ENCODE measurements at places on chromosomes 7 and 10. TPM values are rescaled to one million over a fixed set of nuclear protein-coding genes. Genes with fewer than 3 reads are reported as not detected.

DNA sequence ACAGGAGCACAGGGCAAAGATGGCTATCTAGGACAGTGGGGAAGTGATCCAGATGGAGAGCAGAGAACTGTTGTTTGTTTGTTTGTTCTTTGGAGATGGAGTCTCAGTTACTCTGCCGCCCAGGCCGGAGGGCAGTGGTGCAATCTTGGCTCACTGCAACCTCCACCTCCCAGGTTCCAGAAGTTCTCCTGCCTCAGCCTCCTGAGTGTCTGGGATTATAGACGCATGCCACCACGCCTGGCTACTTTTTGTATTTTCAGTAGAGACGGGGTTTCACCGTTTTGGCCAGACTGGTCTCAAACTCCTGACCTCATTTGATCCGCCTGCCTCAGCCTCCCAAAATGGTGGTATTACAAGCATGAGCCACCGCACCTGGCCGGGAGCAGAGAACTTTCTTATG is 20.9 kb downstream of the METTL2B start:
- DNase-seq = no peak
- H3K36me3 ChIP-seq = peaks cover 44% of the 10 kb centered on the region
- no peaks in the 10 kb centered on the region for H3K27me3 ChIP-seq
- no peaks in the 10 kb centered on the region for H3K4me1 ChIP-seq

- no peaks in the 10 kb centered on the region for H3K4me1 ChIP-seq
- no peaks in the 10 kb centered on the region for H3K27me3 ChIP-seq
- no peak overlapping the region for H3K27ac ChIP-seq
- no peak for DNase-seq
Measured at GRCh38 chr7:8785081-8785480, 351.7 kb downstream of the NXPH1 start.

DNA sequence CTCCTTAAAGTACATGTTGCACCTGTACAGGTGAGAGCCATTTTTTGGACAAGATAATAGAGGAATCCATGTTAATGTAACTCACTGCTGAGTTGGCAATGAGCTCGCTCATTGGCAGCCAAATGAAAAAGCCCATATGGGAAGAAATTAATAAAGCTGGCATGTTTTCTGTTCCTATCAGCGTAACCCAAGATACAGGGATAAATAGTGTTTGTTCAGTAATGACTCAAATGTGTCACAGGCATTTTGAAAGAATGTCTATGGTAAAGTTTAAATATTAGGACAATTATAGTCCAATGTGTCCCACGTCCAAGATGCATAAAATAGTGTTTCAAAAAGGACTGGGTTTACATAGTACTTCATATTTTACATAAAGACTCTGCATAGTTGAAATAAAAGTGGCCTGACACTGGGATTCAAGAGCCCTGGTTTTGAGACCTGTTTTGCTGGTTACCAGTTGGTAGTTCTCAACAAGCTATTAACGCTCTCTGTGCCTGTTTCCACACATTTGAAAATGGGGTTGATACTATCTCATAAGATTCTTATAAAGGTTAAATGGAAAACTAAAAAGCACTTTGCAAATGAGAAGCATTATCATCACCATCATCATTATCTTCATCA is 49.1 kb downstream of the MTURN start:
- no peaks in the 10 kb centered on the region for H3K4me1 ChIP-seq
- H3K4me3 ChIP-seq = no peak overlapping the region
- no peak for DNase-seq
- H3K36me3 ChIP-seq = no peaks in the 10 kb centered on the region

GRCh38 chr7:130941322-130942210 is 207.6 kb upstream of the KLF14 start:
- peak overlapping the region; percentile 78 for H3K27ac ChIP-seq
- no peaks in the 10 kb centered on the region for H3K27me3 ChIP-seq
- no peak for DNase-seq
- peak overlapping the region; percentile 41 for H3K4me3 ChIP-seq
- no peaks in the 10 kb centered on the region for H3K36me3 ChIP-seq

GRCh38 chr7:149225656-149226055 is 13.8 kb upstream of the ZNF212 start:
- DNase-seq = no peak
- no peak overlapping the region for H3K27ac ChIP-seq
- H3K27me3 ChIP-seq = no peaks in the 10 kb centered on the region
- H3K36me3 ChIP-seq = no peaks in the 10 kb centered on the region
- H3K4me1 ChIP-seq = no peaks in the 10 kb centered on the region

- H3K27me3 ChIP-seq = no peaks in the 10 kb centered on the region
- no peak for DNase-seq
- no peaks in the 10 kb centered on the region for H3K4me1 ChIP-seq
- H3K36me3 ChIP-seq = no peaks in the 10 kb centered on the region
Measured at GRCh38 chr10:14243221-14243620, 87.5 kb downstream of the FRMD4A start.

DNA sequence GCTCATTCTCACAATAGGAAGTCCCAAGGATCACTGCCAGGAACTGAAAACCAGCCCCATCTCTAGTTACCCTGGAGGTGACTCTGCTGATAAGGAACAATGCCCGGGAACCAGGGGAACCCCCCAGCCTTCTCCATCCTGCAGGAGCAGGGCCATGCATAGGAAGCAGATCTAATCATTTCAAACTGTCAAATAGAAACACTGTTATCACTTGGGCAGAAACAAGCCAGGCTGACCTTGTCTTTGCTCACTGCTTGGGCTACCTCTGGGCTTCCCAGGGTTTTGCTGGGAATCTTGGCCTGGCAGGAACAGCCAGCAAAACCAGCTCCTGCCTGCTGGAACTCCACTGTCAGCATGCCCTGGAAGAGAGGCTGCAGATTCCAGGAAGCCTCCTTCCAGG is 114.1 kb downstream of the RNF216 start:
- peaks cover 5% of the 10 kb centered on the region for H3K36me3 ChIP-seq
- no peaks in the 10 kb centered on the region for H3K4me1 ChIP-seq
- H3K4me3 ChIP-seq = no peak overlapping the region
- no peaks in the 10 kb centered on the region for H3K27me3 ChIP-seq

DNA sequence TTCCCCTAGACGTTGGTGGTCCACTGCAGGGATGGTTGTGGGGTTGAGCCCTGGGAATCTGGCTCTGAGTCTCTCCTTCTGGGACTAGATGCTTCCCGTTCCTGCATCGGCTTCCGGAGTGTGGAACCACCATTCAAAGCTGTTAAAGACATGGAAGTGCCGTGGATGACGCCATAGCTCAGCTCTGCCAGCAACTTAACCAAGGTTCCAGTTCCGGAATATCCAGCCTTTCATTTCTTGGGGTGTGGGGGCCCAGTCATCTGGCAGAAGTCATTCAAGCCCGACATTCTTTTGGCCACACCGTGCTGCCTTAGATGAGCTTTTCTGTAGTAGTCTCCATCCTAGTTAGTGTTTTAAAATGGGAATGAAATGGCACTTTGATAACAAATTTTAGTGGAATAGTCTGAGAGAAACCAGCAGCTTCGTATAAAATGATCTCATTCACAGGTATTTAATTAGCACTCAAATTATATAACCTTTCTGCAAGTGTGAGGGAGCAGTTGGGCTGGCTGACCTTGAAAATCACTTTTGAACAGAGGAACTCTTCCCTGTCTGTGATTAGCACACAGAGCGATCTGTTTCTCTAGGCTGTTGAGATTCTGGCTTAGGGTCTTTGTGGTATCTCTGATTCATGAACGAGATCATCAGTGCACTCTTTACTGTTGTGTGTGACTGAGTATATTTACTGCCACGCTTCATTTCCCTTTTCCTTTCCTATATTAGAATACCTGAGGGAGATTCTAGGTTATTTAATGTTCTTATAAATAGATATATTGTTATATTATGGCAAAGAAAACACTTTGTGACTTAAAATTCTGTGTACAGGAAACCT is 19.9 kb downstream of the LMTK2 start:
- H3K27ac ChIP-seq = no peak overlapping the region
- peaks cover 5% of the 10 kb centered on the region for H3K4me1 ChIP-seq
- H3K27me3 ChIP-seq = no peaks in the 10 kb centered on the region
- no peaks in the 10 kb centered on the region for H3K36me3 ChIP-seq

- no peak overlapping the region for H3K27ac ChIP-seq
- H3K4me1 ChIP-seq = no peaks in the 10 kb centered on the region
- no peak for DNase-seq
- no peaks in the 10 kb centered on the region for H3K36me3 ChIP-seq
- no peak overlapping the region for H3K4me3 ChIP-seq
- H3K27me3 ChIP-seq = no peaks in the 10 kb centered on the region
Measured at GRCh38 chr7:7110706-7111105, 71.6 kb upstream of the C1GALT1 start.

- H3K27me3 ChIP-seq = no peaks in the 10 kb centered on the region
- H3K4me3 ChIP-seq = peak overlapping the region; percentile 65
- no peak for DNase-seq
- H3K4me1 ChIP-seq = peaks cover 58% of the 10 kb centered on the region
- peak overlapping the region; percentile 82 for H3K27ac ChIP-seq
- H3K36me3 ChIP-seq = peaks cover 6% of the 10 kb centered on the region
Measured at GRCh38 chr7:4745971-4746919, 29.2 kb upstream of the AP5Z1 start.

DNA sequence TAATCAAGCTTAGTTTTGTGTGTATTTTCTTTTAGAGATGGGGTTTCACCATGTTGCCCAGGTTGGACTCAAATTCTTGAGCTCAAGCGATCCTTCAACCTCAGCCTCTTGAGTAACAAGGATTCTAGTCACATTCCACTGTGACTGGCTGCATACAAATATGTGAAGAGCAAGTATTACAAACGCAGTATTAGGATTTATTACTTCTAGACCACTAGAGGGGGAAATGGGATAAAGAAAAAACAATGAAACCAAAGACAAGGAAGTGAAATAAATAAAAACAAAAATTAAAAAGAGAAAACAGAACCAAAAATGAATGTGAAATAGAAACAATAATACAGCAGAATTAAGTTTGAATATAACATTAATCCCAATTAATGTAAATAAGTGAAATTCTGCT is 308.7 kb downstream of the ANKRD30A start:
- no peak overlapping the region for H3K27ac ChIP-seq
- H3K27me3 ChIP-seq = no peaks in the 10 kb centered on the region
- H3K36me3 ChIP-seq = no peaks in the 10 kb centered on the region
- no peak for DNase-seq
- no peaks in the 10 kb centered on the region for H3K4me1 ChIP-seq
- H3K4me3 ChIP-seq = no peak overlapping the region

DNA sequence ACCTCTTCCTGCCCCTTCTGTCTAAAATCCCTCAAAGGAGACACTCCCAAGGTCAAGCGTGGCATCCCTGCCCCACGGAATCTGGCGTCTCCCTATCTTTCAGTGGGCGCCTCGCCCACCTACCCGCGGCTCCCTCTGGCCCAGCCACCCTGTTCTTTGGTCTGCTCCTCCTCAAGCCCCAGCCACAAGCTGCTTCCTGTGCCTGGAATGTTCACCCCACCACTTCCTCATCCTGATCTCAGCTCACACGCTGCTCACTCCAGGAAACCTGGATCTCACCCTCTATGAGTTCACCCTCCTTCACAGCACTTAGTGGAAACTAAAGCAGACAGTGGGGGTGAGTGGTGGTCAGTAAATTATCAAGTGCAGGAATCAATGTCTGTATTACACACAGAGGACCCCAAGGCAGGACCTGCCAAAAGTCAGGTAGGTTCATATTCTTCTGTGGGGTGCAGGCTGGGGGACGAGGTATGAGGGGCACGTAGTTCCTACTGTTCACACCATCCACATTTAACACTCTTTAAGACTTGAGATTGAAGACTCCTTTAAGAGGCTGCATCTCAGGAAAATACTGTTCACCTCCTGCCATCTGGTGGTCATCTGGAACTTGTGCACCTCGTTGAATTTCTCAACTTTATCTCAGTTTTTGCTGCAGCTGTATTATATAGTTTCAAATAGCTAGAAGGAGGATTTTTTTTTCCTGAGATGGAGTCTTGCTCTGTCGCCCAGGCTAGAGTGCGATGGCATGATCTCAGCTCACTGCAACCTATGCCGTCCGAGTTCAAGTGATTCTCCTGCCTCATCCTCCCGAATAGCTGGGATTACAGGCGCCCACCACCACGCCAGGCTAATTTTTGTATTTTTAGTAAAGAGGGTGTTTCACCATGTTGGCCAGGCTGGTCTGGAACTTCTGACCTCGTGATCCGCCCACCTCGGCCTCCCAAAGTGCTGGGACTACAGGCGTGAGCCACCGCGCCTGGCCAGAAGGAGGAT is 166.6 kb downstream of the ARHGAP21 start:
- H3K27me3 ChIP-seq = no peaks in the 10 kb centered on the region
- no peaks in the 10 kb centered on the region for H3K4me1 ChIP-seq

GRCh38 chr7:1298931-1299885 is 66.5 kb downstream of the UNCX start:
- H3K4me3 ChIP-seq = no peak overlapping the region
- H3K27me3 ChIP-seq = no peaks in the 10 kb centered on the region
- H3K36me3 ChIP-seq = no peaks in the 10 kb centered on the region
- DNase-seq = no peak

- H3K4me3 ChIP-seq = no peak overlapping the region
- no peak overlapping the region for H3K27ac ChIP-seq
- no peaks in the 10 kb centered on the region for H3K36me3 ChIP-seq
- no peaks in the 10 kb centered on the region for H3K4me1 ChIP-seq
- DNase-seq = no peak
Measured at GRCh38 chr7:25288556-25289307, 60.4 kb upstream of the NPVF start.

DNA sequence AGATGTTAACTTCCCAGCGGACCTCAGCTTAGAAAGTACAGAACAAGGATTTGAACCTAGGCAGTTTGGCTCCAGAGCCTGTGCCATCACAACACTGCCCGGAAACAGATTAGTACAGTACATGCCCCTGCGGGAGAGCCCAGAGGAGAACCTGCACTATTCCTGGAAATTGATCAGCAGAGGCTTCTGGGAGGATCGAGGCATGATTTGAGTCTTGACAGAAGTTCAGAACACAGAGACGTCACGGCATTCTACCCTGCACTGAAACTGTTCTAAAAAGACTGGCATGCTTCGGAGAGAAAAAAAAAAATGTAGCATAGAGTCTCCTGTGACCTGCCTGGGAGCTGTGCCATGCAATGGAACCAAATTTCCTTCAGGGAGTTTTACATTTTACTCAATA is 9.2 kb upstream of the IL6 start:
- no peaks in the 10 kb centered on the region for H3K36me3 ChIP-seq
- no peaks in the 10 kb centered on the region for H3K27me3 ChIP-seq
- H3K4me3 ChIP-seq = no peak overlapping the region
- no peak overlapping the region for H3K27ac ChIP-seq
- DNase-seq = no peak
- no peaks in the 10 kb centered on the region for H3K4me1 ChIP-seq

- no peaks in the 10 kb centered on the region for H3K4me1 ChIP-seq
- H3K27me3 ChIP-seq = no peaks in the 10 kb centered on the region
- H3K36me3 ChIP-seq = no peaks in the 10 kb centered on the region
- no peak overlapping the region for H3K4me3 ChIP-seq
Measured at GRCh38 chr10:127215866-127216265, 19.5 kb upstream of the INSYN2A start.

DNA sequence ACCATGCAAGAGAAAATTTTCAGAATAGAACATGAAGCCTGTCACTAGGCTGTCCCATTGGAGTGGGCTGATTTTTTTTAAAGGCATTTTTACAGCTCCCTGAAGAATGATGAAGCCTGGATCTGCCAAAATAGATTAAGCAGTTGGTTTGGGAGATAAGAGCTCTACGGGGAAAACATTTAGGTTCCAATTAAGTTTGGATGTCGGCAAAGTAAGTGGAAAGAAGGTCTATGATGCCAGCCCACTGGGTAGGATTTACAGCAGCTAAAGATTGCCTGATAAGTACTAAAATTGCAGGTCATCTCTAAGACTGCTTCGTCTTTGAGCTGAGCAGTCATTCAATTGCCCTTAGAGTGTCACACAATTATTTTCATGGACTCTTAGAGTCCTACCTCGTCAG is 939.2 kb upstream of the CELF2 start:
- H3K27me3 ChIP-seq = no peaks in the 10 kb centered on the region
- H3K4me3 ChIP-seq = no peak overlapping the region
- DNase-seq = no peak

CUZD1 gene
- total RNA-seq = 3.4 TPM

TUBB8 gene
- not detected for total RNA-seq

WDR11 gene
- 43.6 TPM for total RNA-seq

OR13A1 gene
- not detected for total RNA-seq

ZNF727 gene
- total RNA-seq = 0.12 TPM

HMX2 gene
- not detected for total RNA-seq

LRRC17 gene
- total RNA-seq = 0.20 TPM

CHN2 gene
- 0.70 TPM for total RNA-seq
